ENCODE measurements at places on chromosomes 7 and 10.

- no peak for DNase-seq
Measured at GRCh38 chr7:78178319-78178718, 379.7 kb downstream of the PHTF2 start.

DNA sequence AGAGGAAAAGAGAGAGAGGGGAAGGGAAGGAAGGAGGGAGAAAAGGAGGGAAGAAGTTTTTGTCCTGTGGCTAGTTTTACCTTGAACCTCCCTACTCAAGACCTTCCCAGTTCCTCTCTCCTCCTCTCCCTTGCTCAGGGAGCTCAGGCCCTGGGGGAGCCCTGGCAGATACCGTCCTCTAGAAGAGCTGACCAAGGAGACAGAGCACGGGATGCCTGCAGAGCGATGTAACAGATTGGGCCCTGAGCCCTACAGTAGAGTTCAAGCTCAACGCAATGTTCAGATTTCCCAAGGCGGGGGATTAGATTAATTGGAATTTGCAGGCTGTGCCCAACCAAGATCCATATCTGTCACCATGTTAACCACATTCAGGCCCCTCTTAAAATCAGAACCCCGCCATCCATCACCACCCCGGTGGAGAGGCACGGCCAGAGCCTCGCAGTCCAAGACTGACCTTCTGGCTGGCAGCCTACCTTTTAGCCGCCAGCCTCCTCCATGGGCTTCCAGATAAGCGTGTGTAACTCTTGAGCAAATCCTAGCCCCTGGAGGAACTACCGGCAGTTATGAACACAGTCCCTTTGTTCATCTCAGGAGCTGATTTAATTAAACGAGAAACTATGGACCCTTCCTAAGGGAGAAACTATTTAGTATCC is 70.6 kb downstream of the KCNMA1 start:
- DNase-seq = no peak

GRCh38 chr10:78524342-78524741 is 490.7 kb downstream of the RPS24 start:
- DNase-seq = no peak

DNA sequence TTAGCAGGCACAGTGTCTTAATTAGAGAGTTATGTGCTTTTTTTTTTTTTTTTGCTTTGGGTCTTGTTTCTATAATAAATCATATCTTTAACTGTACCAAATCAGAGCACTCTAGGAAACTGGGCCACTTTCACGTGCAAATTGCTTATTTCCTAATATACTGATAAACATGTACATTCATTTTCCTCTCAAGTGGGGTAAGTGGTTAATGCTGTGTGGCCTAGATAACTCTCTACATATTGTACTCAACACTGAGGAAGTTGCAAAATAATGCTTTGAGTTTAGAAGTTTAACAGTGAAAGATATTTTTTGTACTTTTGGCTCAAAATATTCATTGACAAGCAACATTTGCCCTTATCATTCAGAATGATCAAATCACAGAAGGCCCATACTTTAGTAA is 115.9 kb upstream of the IFRD1 start:
- no peak for DNase-seq

- no peak for DNase-seq
Measured at GRCh38 chr10:6071181-6072175, 9.3 kb upstream of the IL2RA start.

- no peak for DNase-seq
Measured at GRCh38 chr10:5198386-5198785, 1.7 kb downstream of the AKR1C4 start.

- DNase-seq = no peak
Measured at GRCh38 chr7:66768865-66769832, 28.6 kb downstream of the RABGEF1 start.

DNA sequence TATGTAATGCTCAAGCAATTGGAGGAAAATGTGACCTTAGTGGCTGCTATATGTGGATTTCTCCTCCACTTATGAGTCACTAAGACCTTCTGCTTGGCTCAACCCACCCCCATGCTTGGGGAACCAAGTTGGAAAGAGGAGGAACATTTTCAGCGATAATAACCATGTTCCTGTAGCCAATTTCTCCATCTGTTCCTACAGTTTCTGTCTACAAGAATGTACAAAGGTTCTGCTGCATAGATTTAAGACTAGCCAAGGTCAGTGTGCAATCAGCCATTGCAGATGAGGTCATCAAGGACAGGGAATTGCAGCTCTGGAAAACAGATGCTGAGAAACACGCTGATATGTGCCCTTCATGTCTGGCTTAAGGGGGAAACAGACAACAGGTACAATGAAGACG is 5.6 kb upstream of the NRCAM start:
- DNase-seq = no peak

GRCh38 chr10:116744885-116745284 is 2.5 kb upstream of the HSPA12A start:
- no peak for DNase-seq

- no peak for DNase-seq
Measured at GRCh38 chr10:68284062-68285001, 47.5 kb upstream of the HNRNPH3 start.

DNA sequence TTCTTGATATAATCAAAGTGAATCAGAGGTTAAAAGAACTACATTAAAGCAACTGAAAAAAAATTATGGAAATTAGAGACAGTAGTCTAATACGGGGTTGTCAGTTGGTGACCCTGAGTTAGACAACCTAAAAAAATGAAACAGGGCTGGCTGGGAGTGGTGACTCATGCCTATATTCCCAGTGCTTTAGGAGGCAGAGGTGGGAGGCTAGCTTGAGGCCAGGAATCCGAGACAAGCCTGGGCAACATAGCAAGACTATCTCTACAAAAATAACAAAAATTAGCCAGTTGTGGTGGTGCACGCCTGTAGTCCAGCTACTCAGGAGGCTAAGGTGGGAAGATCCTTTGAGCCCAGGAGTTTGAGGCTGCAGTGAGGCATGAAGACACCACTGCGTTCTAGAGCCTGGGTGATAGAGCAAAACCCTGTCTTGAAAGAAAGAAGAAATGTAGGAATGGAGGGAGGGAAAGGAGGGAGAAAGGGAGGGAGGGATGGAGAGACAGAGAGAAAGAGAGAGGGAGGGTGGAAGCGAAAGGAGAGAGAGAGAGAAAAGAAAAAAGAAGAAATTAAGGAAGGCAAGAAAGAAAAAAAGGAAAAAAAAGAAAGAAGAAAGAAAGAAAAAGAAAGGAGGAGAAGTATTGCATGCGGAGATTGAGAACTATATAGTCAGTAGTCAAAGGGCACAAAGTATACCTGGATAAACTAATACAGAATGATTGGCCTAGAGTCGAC is 166.1 kb downstream of the TPST1 start:
- no peak for DNase-seq

DNA sequence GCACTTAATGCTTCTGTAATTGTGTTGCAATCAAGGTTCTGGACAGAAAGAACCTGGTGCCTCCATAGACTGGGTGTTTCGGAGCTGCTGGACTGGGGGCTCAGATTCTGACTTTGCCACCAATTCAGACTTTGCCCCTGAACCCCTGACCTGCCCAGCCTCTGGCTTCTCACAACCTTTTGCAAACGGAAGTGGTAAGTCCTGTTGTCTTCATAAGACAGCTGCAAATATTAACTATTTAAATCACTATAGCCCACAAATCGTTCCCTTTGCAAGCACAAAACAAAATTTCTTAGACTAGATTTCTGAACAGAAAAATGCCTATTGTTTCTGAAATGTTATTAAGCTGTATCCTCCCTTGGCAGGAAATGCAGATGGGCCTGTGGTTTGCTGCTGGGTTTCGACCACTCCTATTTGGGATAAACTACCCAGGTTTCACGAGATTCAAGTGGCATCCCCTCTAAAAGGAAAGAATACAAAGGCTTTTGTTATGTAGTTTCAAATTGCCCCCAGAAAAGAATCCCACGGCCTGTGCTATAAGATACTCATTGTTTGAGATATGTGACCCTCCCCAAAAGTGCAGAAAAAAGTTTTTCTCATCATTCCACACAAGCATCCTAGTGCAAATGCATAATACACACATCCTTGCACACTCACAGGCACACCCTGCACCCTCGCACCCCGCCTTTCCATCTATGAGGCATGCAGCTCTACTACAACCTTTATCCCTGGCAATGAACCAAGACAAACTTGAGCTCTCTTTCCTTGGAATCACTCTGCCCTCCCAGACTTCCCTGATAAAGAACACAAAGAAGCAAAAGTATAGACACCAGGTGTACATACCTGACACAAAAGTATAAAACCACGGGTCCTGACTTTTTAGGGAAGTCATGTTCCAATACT is 209.1 kb downstream of the PRPF18 start:
- no peak for DNase-seq

- DNase-seq = no peak
Measured at GRCh38 chr10:124484661-124485060, 23.0 kb downstream of the LHPP start.

GRCh38 chr7:139660317-139661042 is 117.3 kb downstream of the HIPK2 start:
- no peak for DNase-seq

GRCh38 chr10:13117841-13118783 is 18.1 kb downstream of the OPTN start:
- no peak for DNase-seq

All from activated B cell treated with CpG ODN at 0.5 μM for 24 hours (primary cell).